Ovary (tissue), 10 donors: ENCODE measurements at places on chromosomes 13 and 19.

- no peak for DNase-seq
Observed at GRCh38 chr13:67736646-67737420, 506.7 kb upstream of the PCDH9 start.

GRCh38 chr13:101291206-101291605, 125.1 kb downstream of the NALCN start:
- no peak for DNase-seq

DNA sequence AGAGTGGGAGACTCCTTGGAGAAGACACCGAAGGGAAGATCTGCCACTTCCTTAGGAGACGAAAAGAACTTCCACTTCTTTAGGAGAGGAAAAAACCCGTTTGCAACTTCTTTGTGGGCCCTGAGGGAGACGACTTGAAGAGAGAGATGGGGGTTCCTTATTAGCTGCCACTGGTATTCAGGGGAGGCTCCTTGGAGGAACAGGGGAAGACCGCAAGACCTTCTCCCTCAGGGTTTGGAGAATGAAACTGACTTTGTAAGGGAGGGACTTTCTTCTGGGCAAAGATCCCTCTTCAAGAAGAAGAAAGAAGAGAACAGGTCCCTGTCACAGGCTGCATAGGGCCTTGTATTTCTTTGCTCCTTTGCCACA, 416 bp downstream of the BCKDHA start:
- no peak for DNase-seq

- peak; percentile 53 for DNase-seq
Observed at GRCh38 chr19:17755977-17756670, 4.8 kb downstream of the FCHO1 start.

DNA sequence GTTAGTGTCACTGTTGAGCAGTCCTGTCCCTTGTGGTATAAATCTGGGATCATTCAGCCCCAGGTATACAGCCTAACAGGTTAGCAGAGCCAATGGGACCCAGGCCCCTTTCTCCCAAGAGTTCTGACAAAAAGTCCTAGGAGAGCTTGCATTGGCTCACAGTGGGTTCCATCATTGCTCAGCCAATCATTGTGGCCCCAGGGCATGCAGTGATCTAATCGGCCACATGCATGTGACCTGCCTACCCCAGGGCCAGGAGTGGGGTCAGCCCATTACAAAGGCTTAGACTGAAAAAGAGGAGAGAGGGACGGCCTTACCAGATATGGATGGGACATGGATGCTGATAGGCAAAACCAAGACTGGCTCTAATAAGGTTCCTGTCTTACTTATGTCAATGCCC, 41.1 kb downstream of the SPTBN4 start:
- DNase-seq = no peak

DNA sequence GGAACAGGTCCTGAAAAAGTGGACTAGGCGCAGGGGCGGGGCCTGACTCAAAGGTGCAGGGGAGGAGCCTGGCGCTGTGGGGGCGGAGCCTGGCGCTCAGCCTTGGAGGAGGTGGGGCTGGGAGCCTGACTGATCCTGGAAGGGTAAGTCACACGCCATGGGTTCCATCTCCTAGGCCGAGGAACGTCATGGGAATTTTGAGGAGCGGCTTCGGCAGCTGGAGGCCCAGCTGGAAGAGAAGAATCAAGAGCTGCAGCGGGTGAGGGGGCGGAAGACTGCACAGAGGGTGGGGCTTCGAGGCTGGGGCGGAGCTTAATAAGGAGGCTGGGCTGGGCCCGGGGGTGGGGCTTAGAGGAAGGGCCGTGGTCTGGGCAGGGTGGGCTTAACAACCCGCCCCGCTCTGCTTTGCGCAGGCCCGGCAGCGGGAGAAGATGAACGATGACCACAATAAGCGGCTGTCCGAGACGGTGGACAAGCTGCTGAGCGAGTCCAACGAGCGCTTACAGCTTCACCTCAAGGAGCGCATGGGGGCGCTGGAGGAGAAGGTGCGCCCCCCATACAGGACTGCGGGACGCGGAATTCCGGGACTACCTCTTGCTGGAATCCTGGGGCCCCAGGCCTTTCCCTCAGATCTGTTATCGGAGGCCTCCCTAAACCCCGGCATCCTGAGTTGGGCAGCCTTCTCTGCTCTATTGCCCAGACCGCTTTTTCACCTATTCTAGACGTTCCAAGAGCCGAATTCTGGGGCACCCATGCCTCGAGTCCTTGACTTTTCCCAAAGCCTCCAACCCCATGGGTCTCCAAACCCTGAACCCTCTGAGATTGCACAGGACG, 14.5 kb downstream of the PPFIA3 start:
- DNase-seq = peak; percentile 73

GRCh38 chr13:98939660-98940191, 38.1 kb downstream of the DOCK9 start:
- DNase-seq = peak; percentile 55

DNA sequence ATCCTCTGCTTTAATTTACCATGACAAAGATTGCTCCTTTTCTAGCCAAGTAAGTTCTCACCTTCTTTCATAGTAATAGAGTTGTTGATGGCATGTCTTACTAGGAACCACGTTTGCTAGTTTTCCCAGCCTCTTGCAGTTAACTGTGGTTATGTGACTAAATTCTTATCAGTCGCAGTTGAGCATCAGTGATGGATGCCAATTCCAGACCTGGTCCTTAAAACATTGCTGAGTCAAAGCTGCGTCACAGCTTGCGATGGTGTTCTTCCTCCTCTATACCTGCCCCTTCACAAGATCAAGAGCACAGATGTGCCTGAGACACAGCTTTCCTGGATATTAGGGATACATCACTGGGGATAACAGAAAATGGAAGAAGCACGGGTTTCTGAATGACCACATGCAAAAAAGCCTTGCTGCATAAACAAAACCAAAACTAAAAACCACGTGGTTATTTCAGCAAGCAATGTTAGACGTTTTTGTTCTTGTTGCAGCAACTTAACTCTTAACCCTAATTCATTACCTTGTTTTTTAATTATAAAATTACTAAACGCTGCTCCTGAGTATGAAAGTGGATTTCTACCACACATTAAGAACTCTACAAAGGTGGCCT, 97.6 kb upstream of the DACH1 start:
- DNase-seq = no peak

DNA sequence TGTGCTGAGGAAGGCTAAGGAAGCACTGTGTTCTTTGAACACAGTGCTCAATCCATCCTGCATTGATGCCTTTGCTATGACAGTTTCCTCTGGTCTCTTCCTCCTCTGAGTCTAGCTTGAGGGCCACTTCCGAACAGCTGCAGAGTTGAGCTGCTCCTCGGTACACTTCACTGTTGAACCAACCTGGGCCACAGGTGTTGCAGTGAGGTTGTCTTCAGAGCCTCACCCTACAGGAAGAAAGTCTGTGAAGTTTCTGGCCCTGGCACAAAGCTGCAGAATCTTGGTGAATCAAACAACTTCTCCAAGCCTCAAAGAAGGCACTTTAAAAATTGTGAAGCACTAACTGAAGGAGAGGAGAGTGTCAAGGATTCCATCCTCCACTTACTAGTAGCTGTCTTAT, 394.0 kb downstream of the KCNRG start:
- no peak for DNase-seq

DNA sequence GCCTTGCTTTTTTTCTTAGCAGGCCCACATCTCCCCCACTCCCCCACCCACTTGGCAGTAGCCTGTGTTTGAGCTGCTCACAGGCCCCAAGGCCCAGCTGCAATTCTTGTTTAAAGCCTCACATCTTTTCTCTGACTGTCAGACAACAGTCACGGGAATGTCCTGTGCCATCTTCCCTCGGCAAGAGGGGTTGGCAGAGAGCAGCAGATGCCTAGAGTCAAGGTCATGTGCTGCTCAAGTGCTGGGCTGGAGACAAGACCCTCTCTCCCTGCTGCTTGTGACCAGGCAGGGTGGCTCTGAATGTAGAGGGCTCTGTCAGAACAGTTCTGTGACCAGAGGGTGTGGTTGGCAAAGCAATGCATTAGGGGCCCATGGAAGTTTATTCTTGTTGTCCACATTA, 47.4 kb downstream of the BBC3 start:
- DNase-seq = no peak

DNA sequence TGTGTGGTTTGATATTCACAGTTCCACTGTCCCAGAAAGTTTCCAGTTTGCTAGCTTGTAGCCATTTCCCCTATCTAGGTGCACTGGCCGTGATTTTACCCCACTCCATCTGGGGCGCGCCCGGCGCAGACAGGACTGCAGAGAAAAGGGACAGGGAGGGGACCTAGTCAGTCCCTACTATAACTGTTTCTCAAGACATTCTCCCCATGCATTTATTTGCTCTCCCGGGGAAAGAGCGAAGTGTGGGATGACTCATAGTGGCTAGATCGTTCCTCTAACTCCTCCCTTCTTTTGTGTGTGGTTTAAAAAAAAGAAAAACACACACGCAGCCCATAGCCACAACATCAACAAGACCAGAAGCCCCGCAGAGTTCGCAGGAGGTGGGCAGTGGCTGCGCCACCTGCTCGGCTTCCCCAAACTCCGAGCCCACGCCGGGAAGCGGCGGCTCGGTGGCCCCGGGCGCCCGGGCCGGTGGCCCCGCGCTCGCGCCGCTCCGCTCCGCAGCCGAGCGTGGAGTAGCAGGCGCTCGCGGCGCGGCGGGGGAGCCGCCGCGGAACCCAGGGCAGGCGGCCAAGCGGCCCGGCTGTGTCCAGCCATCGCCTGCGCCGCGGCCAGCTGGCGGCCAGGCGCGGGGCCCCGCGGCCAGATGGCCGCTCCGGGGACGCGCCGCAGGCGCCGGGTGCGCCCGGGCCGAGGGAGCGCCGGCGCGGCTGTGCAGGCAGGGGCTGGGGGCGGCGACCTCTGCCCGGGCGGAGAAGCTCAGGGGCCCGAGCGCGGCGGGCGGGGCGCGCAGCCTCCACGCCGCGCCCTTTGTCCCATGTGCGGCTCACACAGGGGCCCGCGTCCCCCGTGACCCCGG, 653 bp downstream of the TMTC4 start:
- DNase-seq = peak; percentile 75

DNA sequence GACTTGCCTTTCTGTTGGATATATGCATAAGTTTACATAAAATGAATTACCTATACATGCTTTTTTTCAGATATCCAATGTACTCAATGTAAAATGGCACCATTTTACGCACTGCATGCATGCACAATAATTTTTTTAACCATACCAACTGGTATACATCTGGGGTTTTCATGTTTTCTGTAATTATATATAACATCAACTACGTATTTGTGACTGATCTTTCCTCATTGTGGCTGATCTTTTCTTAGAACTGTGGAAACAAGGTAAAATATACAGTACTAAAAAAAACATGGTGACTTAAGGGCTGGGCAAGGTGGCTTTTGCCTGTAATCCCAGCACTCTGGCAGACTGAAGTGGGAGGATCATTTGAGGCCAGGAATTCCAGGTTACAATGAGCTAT, 18.5 kb downstream of the PSPC1 start:
- no peak for DNase-seq
